Thoracic aorta (tissue), 2 donors: ENCODE measurements at places on chromosomes 6 and 20.

GRCh38 chr20:48674461-48674860 is 153.3 kb downstream of the PREX1 start:
- DNase-seq: no peak

DNA sequence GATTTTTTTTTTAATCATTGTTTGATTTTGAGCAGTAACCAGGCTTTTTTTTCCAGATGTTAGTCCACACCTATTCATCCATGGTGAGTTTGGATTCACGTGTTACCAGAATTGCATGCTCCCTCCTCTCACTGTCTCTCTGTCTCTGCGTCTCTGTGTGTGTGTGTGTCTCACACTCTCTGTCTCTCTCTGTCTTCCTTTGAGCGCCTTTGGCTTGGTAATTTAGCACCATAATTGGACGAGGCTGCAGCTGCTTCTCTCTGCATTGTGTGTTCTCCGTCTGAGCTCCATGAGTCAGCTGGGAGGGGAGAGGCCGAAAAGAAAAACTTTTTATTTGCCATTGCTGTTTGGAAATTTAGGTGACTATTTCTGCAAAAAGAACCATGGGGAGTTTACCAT is 3.4 kb downstream of the TFAP2B start:
- no peak for DNase-seq

GRCh38 chr20:13913131-13913530 is 77.3 kb downstream of the SEL1L2 start:
- DNase-seq: no peak

DNA sequence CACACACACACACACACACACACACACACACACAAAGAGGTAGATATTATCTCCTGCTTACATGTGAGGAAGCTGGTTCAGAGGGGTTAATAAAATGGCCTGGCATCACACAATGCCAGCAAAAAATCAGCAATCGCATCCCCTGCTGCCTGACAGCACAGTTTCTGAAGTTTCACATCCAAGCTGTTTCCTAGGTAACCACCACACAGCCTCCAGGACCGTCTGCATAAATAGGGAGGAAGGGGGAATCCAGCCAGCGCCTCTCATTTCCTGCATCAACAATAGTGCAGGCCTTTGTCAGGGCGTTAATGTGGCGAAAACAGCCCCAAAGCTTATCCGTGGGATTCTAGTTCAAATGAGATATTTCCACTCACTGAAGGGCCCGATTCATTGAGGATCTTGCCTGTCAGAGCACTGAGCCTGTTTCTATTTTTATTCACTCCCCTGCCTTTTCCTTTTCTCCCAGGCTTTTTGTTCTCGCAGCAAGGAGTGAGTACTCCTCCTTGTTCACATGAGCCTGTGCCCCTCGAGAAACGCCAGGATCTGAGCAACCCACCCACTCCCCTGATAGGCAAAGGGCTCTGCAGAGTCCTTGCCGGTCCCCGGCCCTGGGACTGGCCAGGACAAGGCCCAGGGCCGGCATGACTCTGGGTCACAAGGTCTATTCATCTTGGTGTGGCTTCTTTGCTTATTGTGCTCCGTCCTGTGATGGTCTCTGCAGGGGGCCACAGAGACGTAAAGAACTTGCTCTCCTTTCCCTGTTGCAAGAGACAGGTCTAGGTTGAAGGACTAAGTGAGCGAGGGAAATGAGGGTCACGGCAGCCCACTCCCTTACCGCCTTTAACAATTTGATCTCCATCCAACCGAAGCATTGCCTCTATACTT is 32.7 kb downstream of the TUBB2B start:
- DNase-seq: no peak

DNA sequence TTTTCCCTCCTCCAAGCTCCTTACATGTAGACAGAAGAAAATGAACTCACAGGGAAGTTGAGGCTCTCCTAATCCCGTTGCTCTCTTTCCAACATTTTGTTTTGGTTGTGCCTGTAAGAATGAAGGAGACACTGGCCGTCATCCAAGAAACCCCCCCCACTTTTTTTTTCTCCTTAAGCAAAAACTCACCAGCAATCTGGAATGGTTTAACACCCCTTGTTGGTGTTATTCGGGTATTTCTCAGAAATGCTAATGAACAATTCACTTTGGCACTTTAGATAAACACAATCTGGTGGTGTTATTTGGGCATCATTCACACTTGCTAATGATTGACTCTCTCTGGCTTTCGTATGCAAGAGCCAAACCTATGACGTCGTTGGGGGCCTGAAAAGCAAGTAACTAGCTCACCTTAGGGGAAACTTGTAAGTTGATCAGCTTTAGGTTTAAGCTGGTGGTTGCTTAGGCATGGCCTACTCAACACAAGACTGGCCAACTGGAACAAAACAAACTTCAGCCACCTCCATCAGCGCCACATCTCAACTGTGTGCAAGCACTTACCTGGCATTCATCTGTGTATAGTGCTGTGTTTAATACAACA is 24.3 kb upstream of the OLIG3 start:
- no peak for DNase-seq

GRCh38 chr6:108105571-108105970 is 31.0 kb upstream of the OSTM1 start:
- no peak for DNase-seq

DNA sequence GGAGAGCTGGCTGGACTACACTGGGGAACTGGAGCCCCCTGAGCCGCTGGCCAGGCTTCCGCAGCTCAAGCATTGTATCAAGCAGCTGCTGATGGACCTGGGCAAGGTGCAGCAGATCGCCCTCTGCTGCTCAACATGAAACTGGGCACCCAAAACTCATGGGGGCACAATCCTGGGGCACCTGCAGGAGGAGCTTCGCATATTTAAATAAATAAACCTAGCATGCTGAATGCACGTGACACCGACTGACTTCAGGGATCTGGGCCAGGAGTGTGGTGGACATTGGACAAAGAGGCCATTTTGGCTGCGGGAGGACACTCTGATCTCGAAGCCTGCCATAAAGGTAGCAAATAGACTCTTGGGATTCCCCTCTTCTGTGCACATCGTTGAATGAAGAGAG is 6.8 kb downstream of the SCAND1 start:
- DNase-seq: no peak

GRCh38 chr20:25739615-25740320 is 43.1 kb upstream of the ZNF337 start:
- no peak for DNase-seq

GRCh38 chr6:3210024-3210610 is 17.3 kb downstream of the TUBB2B start:
- DNase-seq: no peak
